ENCODE measurements at places on chromosomes 16 and 17.

DNA sequence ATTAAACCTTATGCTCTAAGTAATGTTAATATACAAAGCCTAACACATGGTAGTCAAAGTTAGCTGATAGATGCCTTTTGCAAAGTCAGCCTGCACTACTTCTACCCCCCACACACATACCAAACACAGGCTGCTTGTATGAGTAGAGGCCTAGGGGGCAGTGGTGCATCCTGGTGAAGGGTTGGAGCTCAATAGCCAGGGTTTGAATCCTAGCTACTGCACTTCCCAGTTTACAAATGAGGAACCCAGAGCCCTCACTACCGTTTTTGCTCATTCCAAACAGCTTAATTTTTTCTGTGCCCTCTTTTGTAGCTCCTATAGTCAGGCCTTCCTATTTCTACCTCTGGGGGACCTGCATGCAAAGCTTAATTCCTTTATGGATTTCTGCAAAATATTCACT, 18.9 kb upstream of the HYDIN start:
- peak; percentile 6 for DNase-seq

DNA sequence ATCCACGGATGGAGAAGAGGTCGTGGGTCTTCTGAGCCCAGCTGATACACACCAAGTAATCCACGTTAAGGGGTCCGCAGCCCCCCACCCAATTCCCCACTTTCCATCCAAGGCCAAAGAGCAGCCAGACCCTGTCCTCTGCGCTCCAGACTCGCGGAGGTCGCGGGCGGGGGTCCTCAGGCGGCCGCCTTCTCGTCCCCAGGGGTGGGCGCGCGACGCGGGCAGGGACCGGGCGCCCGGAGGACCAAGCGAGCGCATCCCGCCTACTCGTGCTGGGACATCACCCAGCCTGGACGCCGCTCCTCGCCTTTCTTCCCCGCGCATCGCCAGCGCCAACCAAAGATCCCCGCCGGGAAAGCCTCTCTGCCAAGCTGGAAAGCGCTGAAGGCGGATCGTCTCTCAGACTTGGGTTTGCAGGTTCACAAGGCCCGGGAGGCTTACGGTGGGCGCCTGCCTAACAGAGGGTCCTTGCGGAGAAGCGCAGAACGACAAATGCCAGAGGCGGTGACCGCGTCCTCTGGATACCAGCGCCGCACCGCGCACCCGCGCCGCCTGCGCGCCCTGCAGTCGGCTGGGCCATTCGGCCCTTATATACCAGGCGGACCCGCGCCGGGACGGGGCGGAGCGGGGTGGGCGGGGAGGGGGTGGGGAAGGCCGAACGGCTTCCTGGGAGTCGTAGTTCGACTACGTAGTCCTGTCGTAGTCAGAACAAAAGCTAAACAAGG, 471.6 kb downstream of the SOX9 start:
- DNase-seq = no peak

DNA sequence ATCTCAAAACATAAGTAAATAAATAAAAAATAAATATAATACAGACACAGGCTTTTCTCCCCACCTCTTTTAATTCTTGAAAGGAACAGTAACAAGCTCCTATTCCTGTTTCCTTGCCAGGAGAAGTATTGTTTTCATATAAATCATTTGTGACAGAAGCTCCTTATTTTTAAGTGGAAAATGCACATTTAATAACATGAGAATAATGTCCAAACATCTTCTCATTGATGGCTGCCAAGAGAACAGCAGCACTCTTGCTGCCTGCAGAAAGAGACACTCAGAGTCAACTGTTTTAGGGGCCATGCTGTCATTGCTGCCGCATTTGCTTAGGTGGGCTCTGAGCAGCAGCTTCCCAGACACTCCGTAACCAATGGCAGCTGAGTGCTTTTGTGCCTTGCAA, 580.1 kb downstream of the WWOX start:
- no peak for DNase-seq

DNA sequence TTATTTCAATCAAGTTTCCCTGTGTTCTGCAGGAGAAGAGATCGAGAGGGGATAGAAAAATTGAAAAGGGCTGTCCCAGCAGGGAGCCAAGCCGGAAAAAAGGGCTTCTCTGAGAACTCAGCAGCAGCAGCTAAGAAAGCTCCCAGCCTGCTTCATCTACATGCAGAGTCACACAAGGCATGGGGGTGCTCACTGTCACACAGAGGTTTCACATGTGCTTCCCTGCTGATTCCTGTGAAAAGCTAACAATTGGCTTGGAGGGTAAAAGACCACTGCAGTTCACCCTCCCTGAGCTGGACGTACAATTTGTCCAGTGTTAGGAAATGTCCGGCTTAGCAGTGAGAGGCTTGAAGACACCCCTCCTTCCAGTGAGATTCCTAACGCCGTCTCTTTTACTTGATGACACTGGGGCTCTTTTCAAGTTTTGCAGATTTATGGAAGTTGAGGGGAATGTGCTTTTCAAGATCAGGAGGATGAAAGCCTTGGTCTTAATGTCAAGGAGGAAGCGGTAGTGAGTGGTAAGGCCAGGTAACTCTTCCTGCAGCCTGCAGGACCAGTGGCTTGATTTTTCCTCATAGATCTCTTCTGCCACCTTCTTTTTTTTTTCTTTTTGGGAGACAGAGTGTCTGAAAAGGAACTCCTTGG, 85.6 kb downstream of the WNT3 start:
- no peak for DNase-seq

- DNase-seq = no peak
These were observed 19.2 kb downstream of the KDM8 start for GRCh38 chr16:27222249-27223225.

GRCh38 chr16:2530629-2531318, 434 bp downstream of the CEMP1 start:
- DNase-seq = no peak

GRCh38 chr17:42246515-42246914, 29.7 kb downstream of the STAT5B start:
- DNase-seq = no peak

- DNase-seq = no peak
These were observed 9.2 kb downstream of the PER1 start for GRCh38 chr17:8142887-8143580.

DNA sequence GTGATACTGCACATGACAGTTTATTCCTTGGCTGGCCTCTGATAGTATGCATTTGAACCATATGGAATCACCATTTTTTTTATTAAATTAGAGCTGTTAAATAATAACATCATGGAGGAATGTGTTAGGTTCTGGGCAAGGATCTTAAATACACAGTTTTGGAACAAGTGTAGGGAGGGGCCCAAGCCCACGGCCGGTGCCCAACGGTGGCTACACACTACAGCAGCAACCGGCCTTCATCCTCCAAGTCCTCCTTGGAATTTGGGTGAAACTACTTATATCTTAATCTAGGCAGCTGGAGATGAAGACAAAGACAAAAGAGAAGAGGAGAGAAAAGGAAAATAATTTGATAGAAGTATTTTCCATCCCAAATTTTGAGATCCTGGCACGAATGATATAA, 35.6 kb downstream of the ZFHX3 start:
- no peak for DNase-seq

DNA sequence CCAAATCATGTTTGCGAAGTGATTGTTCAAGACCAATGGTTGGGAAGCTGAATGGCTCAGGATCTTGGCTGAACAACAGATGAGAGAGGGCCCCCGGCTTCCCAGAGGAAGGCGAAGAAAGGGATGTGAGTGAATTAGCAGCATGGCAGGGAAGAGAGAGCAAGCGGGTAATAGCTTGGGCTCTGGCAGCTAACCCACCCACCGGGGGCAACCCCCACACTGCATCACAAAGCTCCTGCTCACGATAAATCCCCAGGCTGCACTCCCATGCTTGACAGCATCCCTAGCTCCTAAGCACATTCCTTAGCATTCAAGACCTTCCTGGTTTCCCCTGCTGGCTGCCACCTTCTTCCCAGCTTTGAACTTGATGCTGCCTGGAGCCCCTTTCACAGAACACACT, 26.2 kb upstream of the EMP2 start:
- DNase-seq = no peak

DNA sequence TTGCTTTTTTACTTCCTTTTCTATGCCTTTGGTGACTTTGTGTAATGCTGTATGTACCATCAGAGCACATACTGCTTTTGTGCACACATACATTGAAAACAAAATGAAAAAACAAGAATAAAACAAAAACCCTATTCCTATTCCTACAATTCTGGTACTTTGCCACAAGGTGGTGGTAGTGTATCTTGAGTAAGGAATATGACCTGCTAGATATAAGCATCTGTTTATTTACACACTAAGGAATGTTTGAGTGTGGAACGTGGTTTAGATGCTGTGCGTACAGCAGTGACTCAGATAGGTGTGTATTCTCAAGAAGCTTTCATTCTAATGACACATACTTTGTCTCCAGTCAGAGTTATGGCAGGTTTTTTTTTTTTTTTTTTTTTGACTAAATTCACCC, 606.2 kb downstream of the WWOX start:
- DNase-seq = peak; percentile 11

- DNase-seq = no peak
These were observed 3.3 kb upstream of the FASN start for GRCh38 chr17:82101301-82101715.

GRCh38 chr17:28511858-28512461, 5.8 kb downstream of the FOXN1 start:
- no peak for DNase-seq

GRCh38 chr17:58337600-58338453, 9.2 kb upstream of the TSPOAP1 start:
- peak; percentile 95 for DNase-seq

DNA sequence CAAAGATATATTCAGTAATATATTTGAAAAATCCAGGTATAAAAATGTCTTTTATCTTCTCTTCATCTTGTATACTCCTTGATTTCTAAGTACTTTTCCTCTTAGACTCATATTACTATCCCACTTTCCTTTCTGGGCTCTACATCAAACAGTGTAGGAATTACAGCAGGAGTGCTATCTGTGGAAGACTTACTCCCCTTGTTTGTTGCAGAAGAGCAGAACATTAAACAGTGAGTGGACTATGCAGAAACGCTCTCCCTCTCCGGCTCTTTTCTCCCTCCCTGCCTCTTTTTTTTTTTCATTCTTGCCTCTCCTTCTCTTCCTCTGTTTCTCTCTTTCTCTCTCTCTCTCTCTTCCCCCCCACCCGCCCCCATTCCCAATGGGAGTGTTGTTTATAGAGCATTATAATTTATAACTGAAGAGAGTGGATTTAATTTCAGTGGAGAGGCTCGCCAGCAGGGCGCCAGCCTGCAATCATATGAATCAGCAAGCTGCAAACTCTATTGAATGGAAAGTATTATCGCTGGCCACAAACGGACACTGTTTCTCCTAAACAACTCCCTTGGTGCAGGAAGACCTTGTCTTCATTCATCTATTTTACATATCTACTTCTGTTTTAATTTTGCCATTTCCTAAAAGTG, 242.3 kb upstream of the TBX2 start:
- no peak for DNase-seq

DNA sequence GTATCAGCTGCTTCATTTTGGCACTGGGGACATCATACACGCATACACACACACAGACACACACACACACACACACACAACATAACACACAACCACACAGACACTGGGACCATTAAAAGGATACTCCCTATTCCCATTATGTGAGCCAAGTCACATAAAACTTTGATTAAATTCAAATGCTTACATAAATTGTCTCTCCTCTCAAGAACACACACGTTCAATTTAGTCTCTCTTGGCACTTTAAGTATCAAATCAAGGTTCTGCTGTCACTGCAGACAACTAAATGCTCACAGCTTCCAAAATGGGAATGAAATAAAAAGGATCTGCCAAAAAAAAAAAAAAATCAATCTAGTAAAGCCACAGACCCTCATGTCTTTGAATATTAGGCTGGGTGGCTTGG, 184.9 kb downstream of the RBFOX1 start:
- DNase-seq = no peak

DNA sequence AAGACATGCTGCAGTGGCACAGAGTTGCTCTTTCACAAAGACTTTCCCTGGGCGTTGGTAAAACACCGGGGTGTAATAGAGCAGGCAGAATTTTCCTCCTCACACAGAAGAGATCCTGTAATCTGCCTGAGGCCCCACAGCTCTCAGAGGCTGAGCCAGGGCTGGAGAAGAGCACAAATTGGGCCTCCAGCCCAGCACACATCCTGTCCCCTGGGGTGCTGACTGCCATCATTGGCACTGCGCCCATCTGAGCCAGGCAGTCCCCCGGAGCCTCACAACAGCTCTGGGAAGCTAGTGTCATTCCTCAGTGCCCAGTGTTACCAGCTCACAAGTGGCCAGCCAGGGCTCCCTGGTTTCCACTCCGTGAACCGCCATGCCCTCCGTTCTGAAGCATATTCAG, 119.4 kb downstream of the SOCS1 start:
- no peak for DNase-seq

GRCh38 chr17:67980456-67980855, 15.8 kb downstream of the C17orf58 start:
- no peak for DNase-seq
